NCI-H1092 treated with DMSO at 0.1 percent for 48 hours (cell line): ENCODE measurements at places on chromosomes 6 and 20.

GRCh38 chr6:21999012-21999528, 297.8 kb downstream of the PRL start:
- no peak for DNase-seq

DNA sequence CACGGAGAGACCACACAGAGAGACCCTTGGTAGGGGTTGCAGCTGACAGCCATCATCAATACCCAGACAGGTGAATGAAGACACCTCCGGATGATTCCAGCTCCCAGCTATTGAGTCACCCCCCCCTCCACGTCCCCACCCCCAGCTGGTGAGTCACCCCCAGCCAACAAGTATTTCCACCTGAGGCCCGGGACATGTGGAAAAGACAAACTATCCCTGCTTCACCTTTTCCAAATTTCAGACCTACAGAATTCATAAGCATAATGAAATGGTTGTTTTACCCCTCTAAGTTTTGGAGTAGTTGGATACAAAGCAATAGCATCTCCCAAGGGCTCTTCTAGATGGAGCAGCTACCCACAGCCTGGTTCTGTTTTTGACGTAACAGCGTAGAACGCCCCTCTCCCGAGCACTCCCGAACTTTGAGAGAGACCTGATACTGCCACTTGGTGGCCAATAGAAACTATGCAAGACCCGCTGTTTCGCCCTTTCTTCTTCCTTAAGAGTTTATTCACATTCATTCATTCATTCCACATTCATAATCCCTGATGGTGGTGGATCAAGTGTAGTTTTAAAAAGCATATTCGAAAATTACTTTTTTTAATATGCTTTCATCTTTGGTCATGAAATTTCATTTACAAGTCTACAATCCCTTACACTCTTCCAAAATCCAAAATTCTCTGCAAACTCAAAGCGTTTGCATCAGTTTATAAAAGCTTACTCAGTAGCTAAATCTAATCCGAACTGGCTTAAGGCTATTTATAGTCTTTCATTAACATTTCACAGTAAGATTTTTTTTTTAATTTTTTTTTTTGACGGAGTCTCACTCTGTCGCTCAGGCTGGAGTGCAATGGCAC, 15.1 kb upstream of the PPP1R16B start:
- DNase-seq: no peak

DNA sequence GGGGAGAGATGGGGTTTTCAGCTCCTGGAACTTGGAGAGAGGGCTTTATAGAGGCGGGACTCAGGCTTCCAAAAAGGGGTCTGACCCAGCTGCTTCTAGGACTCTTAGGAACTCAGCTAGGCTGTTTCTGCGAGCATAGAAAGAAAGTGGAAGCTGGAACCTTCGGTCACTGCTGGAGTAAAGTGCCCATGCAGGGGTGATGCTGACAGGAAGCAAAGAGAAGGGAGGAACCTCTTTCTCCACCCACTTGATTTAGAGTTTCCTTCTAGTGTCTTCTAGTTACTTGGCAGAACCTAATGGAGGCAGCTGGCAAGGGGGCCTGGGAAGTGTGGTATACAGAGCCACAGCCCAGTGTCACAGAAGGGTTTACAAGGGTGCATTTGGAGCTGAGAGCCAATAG, 283.6 kb downstream of the QKI start:
- no peak for DNase-seq

- no peak for DNase-seq
Observed at GRCh38 chr6:1315201-1315559, 3.3 kb downstream of the FOXQ1 start.
